ENCODE measurements at places on chromosomes 11 and 22. TPM values are rescaled to one million over a fixed set of nuclear protein-coding genes. Genes with fewer than 3 reads are reported as not detected.

The APOBEC3G gene
- 21.6 TPM for total RNA-seq

The APOL3 gene
- 26.5 TPM for total RNA-seq

The TTC36 gene
- not detected for total RNA-seq

The NLRP14 gene
- total RNA-seq: 0.09 TPM

The MMP10 gene
- 0.79 TPM for total RNA-seq

The SYNGR1 gene
- 5.4 TPM for total RNA-seq

The RBMXL2 gene
- total RNA-seq: not detected

The PRSS23 gene
- total RNA-seq: 70.3 TPM

The SPDYC gene
- not detected for total RNA-seq

The MYOD1 gene
- total RNA-seq: not detected

The NLRP10 gene
- total RNA-seq: 0.09 TPM

The CBLIF gene
- not detected for total RNA-seq

The MMP8 gene
- under 0.01 TPM for total RNA-seq

The APOA5 gene
- not detected for total RNA-seq

The GGTLC2 gene
- total RNA-seq: not detected

Data from bronchial smooth muscle cell (primary cell).